ENCODE measurements at places on chromosomes 12 and 14.

GRCh38 chr14:85943192-85943591 is 413.2 kb downstream of the FLRT2 start:
- DNase-seq, result no peak

DNA sequence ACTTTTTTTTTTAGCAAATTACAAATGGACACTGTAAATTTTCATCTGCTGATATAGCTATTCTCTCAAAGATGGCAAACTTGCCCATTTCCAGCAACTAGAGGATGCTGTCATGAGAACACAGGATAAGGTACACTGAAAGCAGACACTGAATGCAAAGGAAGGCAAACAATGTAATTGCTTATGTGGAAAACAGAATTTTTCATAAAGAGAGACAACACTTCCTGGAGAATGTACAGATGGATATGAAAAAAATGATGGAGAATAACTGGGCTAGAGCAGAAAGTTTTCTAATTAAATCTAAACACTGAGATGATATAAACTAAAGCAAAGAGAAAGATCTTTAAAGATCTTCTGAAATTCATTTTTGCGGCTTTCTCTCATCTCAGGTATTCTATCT is 581 bp downstream of the CD69 start:
- no peak for DNase-seq

DNA sequence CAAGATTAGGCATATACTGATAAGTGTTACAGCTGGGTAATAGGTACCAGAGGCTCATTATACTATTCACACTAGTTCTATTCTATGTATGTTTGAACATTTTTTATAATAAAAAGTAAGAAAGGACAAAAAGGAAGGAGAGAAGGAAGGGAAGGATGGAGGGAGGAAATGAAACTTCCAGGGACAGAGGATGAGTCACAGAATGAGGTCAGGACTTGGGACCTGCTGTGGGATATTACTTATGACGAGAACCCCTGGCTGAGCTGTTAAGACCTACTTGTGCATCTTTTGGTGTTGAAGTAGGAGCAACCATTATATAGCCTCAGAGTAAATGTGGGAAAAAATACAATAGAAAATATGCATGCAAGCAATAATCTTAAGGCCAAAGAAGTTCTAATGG is 16.7 kb upstream of the TMEM260 start:
- DNase-seq, result no peak

- no peak for DNase-seq
Measured at GRCh38 chr14:25110106-25110505, 60.2 kb upstream of the STXBP6 start.

DNA sequence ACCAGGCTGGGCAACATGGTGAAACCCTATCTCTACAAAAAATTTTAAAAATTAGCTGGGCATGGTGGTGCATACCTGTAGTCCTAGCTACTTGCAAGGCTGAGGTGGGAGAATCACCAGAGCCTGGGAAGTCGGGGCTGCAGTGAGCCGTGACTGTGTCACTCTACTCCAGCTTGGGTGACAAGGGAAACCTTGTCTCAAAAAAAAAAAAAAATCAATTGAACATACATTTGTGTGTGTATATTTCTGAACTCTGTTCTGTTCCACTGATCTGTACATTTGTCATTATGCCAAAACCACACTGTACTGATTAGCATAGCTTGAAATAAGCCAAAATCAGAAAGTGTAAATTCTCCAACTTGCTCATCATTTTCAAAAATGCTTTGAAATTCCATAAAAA is 254.6 kb downstream of the SOX5 start:
- DNase-seq, result no peak

DNA sequence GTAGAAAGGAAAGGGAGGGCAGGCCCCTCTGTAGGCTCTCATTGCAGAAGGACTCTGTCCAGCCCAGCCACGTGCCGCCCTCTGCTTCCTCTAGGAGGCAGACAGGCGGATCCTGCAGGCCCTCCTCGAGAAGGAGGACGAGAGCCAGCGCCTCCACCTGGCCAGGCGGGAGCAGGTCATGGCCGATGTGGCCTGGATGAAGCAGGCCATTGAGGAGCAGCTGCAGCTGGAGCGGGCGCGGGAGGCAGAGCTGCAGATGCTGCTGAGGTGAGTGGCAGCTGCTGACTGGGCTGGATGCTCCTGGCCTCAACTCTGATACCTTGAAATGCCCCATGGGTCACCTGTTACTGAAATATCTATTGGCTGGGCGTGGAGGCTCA is 10.9 kb downstream of the TCHP start:
- no peak for DNase-seq

DNA sequence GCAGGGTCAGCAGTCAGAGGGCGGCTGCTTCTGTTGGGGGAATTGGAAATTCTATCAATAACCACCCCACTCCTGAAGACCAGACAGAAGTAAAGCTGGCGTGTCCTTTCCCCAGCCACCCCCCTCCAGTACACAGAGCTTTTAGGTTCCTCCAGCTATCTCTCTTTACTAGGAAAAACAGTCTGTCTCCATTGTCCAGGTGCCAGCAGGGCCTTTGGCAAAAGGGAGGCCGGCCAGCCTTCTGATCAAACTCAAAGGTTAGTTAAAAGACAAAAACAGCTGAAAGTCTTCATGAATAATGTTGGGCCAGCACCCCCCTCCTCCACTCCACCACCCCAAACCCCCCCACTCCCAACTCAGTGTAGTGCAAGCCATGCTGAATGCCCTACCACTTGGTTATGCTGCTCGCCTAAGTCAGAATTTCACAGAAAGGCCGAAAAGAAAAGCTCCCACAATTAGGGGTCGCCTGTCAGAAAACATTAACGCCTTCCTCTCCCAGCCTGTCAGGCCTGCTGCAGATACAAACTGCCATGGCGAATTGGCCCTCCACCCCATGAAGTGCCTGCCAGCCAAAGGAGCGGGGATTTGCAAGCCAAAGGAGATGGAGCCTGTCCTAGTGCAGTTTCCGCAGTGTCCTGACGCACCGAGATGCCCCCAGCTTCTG is 8.9 kb downstream of the ASCL1 start:
- DNase-seq, result no peak

GRCh38 chr12:3655328-3655900 is 97.5 kb downstream of the CRACR2A start:
- no peak for DNase-seq

DNA sequence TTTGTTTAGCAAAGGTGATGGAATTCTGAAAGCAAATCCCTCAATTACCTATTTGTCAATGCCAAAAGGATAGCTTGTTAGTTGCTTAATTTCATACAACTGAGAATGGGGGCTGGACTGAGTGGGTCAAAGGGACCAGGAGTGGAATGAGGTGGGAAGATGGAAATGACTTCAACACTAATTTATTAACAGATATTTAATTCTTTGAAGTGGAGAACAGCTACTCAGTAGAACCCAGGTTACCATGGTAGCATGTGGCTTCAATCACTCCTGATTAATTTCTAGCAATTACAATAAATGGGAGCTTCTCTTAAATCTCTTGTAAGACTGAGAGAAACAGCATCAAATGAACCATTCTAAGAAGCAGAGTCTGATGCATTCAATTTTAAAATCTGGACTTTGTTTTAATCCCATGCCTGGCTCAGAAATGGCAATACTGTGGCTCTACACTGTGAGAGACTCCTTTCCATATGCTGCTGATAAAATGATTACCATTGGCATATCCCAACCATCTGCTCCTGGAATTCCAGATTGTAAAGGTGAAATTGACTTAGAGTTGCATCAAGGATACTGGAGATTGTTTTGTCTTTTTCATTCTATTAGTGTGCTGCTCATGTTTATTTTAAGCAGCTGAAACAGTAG is 607.8 kb downstream of the SNAPC1 start:
- no peak for DNase-seq

GRCh38 chr14:94364037-94364436 is 24.4 kb downstream of the SERPINA1 start:
- no peak for DNase-seq

DNA sequence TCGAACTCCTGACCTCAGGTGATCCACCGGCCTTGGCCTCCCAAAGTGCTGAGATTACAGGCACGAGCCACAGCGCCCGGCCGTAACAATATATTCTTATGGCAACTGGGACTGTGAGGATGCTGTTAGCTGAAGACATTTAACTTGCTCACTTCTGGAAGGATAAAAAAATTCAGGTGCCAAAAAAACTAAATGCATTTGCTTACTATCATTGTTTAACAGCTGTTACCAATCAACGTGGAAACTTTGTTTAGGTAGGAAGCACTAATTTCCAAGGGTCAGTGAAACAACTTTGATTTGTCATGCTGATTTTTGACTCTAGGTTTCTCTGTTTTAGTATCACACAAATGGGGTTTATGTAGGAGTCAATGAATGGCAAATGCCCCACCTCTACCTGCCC is 297.3 kb downstream of the ERC1 start:
- no peak for DNase-seq

DNA sequence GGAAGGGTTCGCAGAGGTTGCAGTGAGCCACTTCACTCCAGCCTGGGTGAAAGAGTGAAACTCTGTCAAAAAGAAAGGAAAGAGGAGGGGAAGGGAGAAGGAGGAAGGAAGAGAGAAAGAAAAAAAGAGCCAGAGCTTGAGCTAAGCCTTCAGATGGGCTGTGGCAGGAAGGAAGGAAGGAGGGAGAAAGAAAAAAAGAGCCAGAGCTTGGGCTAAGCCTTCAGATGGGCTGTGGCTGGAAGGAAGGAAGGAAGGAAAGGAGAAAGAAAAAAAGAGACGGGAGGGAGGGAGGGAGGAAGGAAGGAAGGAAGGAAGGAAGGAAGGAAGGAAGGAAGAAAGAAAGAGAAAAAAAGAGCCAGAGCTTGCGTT is 13.6 kb upstream of the ANKRD9 start:
- no peak for DNase-seq

GRCh38 chr12:80946591-80946990 is 8.9 kb upstream of the LIN7A start:
- DNase-seq, result no peak

- DNase-seq, result no peak
Measured at GRCh38 chr14:70624972-70625371, 16.7 kb upstream of the TTC9 start.

DNA sequence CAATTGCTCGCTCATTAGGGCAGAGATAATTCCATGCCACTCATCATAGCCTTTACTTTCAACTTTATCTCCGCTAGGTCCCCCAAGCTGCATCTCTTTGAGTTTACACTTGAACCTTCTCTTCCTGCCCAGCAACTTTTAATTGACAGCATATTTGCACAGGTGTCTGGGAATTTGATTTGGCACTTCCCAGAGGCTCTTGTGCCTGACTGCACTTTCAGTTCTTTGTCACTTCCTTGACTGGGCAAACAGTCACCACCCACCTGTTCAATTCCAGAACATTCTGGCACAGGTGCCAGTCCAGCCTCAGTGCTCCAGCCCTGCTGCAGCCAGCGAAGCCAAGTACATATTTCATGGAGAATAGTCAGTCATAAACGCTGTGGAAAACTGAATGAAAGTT is 110.1 kb upstream of the LRIG3 start:
- no peak for DNase-seq

DNA sequence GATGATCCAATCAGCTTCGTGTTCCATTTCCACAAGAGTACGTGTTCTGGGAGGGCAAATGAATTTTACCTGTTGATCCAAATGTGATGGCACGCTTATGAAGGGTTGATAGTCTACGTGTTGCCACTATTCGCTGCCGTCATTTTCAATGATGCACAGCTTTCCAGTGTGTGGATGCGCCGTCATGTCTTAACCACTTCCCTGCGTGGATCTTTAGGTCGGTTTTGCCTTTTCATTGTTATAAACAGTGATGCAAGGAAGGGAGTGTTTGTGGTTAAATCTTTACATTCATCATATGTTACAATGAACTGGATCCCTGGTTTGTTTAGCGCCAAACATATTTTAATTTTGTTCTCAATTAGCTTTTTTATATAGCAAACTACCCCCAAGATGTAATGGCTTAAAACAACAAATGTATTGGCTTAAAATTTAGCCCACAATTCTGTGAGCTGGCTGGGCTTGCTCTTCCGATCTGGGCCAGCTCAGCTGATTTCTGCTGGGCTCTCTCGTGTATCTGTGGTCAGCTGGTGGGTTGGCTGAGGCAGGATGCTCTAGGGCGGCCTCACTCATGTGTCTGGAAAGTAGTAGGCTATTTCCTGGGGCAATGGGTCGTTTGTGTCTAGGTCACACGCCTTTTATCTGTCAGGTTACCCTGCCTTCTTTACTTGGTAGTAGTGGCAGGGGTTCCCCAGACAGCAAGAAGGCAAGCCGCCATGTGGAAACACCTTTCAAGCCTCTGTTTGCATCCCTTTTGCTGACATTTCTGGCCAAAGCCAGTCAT is 176.7 kb downstream of the CRADD start:
- DNase-seq, result peak; percentile 42

GRCh38 chr14:87170179-87170578 is 822.8 kb downstream of the GALC start:
- no peak for DNase-seq

DNA sequence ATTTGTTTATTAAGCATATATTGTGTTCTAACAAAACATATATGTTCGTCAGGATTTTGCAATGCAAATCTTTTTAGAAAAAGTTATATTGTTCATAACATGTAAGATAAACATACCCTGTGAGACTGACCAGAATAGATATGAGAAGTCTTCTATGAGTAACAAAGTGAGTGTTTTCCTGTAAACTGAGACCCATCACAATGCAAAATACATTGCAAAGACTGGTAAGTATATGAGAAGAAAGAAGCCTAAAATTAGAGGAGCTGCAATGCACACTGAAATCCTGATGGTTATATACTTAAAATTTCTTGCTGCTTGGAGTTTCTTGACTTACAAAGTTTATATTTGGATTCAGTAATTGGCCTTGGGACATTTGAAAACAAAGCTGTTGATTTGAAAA is 6.0 kb downstream of the HMGA2 start:
- DNase-seq, result no peak

- no peak for DNase-seq
Measured at GRCh38 chr12:68113644-68114043, 45.9 kb downstream of the IFNG start.

DNA sequence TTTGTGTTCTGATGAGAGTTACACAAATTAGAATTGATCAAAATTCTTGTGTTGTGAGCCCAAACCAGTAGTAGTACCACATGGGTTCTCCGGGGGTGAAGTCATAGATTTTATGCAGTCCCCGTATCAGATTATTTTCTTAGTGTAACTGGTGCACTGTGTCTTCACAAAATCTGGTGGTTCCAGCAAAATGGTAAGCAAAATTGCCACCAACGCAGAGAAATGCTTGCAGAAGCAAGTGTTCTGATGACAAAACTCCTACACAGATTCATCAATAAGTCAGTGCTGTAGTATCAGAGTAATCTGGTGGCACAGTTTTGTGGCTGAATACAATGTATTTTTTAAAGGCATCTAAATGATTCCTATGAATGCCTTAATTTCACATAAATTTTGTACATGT is 1.3 kb upstream of the CACNA2D4 start:
- no peak for DNase-seq

- no peak for DNase-seq
Measured at GRCh38 chr14:76564471-76565422, 188.8 kb downstream of the ESRRB start.
